CD4-positive, alpha-beta T cell treated with Interleukin-15 for 4 hours (primary cell): ENCODE measurements at places on chromosomes 16 and 17.

DNA sequence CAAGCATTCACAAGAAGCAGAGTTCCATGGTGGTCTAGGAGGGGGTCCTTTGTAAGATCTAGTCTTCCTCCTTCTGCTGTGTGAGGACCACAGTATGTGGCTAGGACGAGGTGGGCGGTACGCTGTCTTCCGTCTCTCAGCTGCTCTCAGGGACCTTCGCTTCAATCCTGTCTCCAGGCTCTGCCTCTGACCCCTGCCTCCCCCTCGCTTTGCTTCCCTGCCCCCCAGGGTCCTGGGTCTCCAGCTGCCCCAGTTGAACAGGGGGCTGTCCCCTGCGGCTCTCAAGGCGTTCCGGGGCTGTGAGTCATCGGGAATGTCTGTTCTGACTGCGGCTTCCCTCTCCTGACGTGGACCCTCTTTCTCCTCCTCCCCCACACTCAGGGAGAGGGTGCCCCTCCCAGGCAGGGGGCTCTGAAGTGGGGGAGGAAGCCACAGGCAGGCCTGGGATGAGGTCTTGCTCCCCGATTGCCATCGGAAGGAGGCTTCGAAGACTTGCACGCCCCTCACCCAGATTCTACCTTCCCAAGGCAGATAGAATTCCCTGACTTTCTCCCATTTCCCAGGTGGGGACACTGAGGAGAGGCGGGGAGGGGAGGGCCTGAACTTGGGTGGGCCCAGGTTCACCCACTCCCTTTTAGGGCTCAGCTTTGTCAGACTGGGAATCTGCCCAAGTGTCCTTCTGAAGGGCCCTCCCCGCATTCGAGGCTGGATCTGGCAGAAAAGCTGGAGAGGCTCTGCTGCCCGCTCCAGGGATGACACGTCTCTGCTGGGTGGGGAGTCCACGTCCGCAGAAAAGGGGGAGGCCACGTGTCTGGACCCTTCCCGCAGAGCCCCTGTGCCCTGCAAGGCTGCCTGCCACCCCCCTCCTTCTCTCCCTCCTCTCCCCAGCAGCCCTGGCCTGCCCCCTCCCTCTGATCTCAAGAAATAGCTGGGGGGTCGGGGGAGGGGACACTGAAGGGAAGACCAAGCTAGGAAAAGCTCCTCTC is 9.1 kb upstream of the COL1A1 start:
- no peak for DNase-seq

GRCh38 chr17:70767102-70767701 is 597.9 kb downstream of the KCNJ2 start:
- DNase-seq = no peak

DNA sequence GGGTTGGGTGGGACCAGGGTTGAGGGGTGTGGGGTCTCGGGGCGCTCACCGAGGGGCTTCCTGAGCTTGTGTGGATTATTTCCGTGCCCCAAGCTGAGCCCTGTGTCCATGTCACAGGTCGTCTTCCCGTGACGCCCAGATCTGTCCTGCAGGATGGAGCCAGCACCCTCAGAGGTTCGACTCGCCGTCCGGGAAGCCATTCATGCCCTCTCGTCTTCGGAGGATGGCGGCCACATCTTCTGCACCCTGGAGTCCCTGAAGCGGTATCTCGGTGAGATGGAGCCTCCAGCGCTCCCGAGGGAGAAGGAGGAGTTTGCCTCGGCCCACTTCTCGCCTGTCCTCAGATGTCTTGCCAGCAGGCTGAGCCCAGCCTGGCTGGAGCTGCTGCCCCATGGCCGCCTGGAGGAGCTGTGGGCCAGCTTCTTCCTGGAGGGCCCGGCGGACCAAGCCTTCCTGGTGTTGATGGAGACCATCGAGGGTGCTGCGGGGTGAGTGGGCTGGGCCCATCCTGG is 1.0 kb downstream of the TELO2 start:
- no peak for DNase-seq

DNA sequence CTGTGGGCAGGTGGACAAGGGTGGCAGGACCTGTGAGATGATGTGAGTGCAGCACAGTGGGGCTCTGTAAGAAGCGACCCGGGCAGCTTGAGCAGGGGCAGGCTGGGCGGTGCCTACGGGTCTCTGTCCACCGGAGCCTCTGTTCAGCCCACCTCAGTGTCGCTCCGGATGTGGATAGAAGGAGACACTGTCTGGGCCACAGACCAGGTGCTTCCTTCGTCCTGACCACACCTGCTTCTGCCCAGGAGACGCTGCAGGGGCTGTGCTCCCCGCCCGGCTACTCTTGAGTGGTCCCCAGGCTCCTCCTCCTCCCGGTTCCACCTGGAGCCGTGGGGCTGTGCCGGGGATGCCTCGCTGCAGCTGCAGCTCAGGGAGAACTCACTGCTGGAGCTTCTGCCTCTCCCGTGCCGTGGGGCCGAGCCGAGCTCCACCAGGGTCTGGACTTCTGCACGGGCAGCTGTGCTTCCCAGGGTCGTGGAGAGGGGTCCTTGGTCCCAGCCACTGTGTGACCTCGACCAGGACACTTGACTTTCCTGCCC is 21.5 kb downstream of the METRNL start:
- DNase-seq = no peak

DNA sequence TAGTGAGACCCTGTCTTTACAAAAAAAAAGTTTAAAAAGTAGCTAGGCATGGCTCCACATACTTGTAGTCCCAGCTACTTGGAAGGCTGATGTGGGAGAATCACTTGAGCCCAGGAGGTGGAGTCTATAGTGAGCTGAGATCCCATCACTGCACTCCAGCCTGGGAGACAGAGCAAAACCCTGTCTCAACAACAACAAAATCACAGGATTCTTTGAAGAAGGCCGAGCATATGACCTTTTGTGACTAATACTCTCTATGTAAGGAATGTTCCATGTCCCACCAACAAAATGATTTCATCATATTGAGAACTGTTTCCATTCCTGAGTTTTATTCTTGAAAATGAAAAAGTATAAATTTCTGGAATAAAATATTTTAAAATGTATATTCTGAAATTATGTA is 58.9 kb upstream of the EFCAB3 start:
- DNase-seq = no peak
